ENCODE measurements at places on chromosomes 12 and 14.

DNA sequence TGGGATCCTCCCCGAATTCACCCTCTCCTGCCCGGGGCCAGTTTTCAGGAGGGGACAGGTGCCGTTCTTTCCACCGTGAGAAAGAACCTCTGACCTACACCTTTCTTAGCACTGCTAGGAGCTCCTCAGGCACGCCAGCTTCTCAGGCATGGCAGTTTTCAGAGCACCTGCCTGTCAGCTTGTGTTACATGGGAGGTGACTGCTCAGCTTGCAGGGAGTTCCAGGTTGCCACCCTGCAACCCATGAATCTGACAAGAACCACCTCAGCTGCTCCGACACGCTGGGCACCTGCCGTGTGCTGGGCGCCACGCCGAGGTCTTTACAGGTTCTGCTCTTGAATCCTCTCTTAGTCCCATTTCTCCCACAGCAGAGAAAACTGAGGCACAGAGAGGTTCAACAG is 12.9 kb downstream of the BRI3BP start:
- DNase-seq, result no peak

- no peak for DNase-seq
Measured at GRCh38 chr12:24084800-24085199, 135.3 kb upstream of the SOX5 start.

GRCh38 chr12:13602172-13602571 is 379.2 kb downstream of the GRIN2B start:
- DNase-seq, result no peak

- DNase-seq, result no peak
Measured at GRCh38 chr12:25404955-25405354, 148.1 kb downstream of the LMNTD1 start.

DNA sequence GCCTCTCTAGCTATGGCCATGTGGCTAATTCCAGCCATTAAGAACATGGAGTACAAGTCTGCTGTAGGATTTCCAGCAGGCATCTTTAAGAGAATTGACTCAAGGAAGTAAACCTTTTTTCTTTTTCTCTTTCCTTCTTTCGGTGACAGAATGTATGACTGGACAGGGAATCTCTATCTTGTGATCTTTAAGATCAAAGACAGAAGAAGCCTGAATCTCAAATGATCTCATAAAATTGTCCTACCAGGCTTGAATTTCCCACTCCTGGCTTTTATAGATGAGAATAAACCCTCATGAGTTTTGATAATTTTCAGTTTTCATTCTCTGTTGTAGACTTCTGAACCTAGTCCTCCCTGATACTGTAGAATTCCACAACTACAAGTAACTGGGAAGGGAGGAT is 11.4 kb downstream of the DUSP6 start:
- DNase-seq, result no peak

- DNase-seq, result peak; percentile 76
Measured at GRCh38 chr14:76918256-76918781, 92.1 kb downstream of the LRRC74A start.

DNA sequence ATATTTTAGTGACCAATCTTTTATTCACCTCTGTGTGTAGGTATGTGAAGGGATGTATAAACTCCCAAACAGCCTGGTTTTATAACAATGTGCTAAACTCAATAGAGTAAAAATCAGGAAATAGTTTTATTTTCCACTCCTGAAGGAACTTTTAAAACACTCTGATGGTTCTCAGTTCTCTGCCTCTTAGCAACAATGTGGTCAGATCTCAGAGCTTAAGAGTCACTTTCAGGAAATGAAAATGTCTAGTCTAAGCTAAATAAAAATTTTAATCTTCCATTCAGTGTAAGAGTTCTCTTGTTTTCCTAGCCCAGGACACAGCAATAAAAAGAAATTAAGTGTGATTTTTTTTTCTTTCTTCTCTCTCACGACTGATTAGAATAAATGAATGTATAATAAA is 718.0 kb downstream of the C12orf50 start:
- DNase-seq, result no peak

DNA sequence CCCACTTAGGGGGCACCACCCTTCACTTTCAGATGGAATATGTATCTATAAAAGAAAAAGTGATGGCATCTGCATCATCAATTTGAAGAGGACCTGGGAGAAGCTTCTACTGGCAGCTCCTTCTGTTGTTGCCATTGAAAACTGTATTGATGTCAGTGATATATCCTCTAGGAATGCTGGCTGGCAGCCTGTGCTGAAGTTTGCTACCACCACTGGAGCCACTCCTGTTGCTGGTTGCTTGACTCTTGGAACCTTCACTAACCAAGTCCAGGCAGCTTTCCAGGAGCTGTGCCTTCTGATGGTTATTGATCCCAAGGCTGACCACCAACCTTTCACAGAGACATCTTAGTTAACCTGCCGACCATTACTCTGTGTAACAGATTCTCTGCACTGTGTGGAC is 44.7 kb downstream of the RIMKLB start:
- peak; percentile 84 for DNase-seq

GRCh38 chr12:10528174-10528953 is 22.7 kb downstream of the EIF2S3B start:
- DNase-seq, result no peak

DNA sequence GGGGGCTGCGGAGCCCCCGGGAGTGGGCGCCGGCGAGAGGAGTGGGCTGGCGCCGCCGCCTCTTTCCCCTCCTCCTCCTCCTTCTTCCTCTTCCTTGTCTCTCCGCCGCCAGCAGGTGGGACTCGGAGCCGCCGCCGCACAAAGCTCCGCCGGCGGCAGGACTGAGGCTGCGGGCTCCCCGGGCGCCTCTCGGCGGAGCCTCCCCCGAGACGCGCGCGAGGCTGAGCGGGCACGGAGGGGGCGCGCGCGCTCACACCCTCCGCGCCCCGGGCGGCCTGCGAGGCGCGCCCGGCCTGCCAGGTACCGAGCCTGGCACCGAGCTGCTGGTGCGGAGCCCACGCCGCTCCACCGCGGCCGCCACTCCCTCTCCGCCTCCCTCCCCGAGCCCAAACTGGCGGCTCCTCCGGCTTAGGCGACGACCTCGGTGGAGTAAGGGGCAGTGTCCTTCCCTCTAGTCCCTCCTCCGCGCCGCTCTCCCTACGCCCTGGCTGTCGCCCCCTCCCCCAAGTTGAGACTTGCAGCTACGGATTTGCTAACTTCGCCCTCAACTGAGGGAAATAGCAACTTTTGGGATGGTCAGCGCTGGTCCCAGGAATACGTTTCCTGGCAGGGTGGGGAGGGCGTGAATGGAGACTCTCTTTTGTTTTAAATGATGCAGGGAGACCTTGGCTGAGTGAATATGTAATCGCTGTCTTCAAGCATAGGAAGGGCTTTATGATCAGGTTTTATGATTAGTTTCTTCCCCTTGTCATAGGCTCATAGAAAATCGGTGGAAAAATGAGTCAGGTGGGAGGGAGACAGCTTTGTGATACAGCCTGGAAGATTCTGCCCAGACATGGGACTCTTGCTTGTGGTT is 199.5 kb upstream of the CAND1 start:
- peak; percentile 28 for DNase-seq

GRCh38 chr12:126454581-126454980 is 1389.3 kb downstream of the AACS start:
- no peak for DNase-seq

- no peak for DNase-seq
Measured at GRCh38 chr12:119615518-119616475, 22.2 kb downstream of the TMEM233 start.

DNA sequence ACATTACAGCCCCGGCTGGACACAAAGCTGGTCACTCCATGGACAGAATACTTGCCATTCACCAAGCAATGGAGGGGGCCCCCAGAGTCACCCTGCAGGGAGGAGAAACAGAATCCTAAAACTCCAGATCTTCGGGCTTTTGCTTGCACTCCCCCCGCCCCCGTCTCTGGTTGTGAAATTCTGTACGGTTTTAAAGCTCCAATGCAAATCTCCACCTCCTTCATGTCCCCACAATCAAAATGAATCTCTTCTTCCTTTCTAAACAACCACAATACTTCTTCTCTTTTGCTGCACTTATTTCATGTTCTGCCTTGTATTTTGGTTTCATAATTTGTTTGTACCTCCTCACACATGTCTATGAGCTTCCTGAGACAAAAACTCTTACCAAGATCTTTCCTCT is 5.8 kb upstream of the BIN2 start:
- no peak for DNase-seq

- DNase-seq, result no peak
Measured at GRCh38 chr12:49091056-49091835, 3.4 kb downstream of the DHH start.

GRCh38 chr12:126106706-126107105 is 1041.5 kb downstream of the AACS start:
- DNase-seq, result no peak

GRCh38 chr14:91893007-91893406 is 25.7 kb upstream of the TC2N start:
- no peak for DNase-seq

GRCh38 chr12:78146365-78146772 is 315.7 kb downstream of the NAV3 start:
- DNase-seq, result peak; percentile 24

DNA sequence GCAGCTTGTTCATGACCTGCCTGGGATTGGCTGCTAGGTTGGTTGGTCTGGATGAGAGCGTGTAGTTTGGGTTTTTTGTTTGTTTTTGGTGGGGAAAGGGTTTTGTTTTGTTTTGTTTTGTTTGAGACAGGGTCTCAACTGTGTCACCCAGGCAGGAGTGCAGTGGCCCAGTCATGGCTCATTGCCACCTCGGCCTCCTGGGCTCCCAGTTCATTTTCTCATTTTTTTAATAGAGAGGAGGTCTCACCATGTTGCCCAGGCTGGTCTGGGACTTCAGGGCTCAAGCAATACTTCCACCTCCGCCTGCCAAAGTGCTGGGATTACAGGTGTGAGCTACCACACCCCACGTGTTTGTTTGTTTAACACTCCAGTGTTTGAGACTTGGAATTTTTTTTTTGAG is 3.8 kb downstream of the DYNC1H1 start:
- no peak for DNase-seq

GRCh38 chr12:3557116-3557697 is 66.2 kb downstream of the PRMT8 start:
- DNase-seq, result no peak

GRCh38 chr12:12719496-12719895 is 2.3 kb downstream of the CDKN1B start:
- no peak for DNase-seq

- DNase-seq, result no peak
Measured at GRCh38 chr12:117703584-117703983, 265.2 kb downstream of the KSR2 start.

GRCh38 chr12:66176105-66176900 is 6.5 kb upstream of the TMBIM4 start:
- DNase-seq, result no peak

GRCh38 chr12:2043054-2043453 is 9.7 kb upstream of the CACNA1C start:
- no peak for DNase-seq

DNA sequence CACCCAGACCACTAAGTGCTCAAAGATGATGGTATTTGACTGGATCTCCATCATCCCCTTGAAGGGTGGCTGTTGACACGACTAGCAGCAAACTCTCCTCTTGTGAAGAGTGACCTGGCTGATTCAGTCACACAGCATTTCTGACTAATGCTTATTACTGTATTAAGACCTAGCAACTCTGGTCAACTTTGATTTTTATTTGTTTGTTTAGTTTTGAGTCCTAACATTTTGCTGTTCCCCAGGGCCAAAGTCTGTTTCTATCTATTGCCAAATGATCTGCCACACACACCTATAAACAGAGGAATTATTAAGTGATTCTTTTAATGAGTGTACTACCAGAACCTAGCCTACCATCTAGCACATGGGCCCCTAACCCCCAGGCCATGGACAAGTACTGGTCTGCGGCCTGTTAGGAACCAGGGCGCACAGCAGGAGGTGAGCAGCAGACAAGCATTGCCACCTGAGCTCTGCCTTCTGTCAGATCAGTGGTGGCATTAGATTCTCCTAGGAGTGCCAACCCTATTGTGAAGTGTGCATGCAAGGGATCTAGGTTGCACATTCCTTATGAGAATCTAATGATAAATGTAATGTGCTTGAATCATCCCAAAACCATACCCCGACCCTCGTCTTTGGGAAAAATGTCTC is 120.0 kb downstream of the RPS6KA5 start:
- DNase-seq, result no peak

GRCh38 chr14:52272375-52272774 is 4.9 kb downstream of the PTGDR start:
- DNase-seq, result peak; percentile 67

GRCh38 chr14:89096946-89097345 is 272.5 kb downstream of the TTC8 start:
- DNase-seq, result no peak

- no peak for DNase-seq
Measured at GRCh38 chr14:97692084-97692483, 894.9 kb downstream of the VRK1 start.

DNA sequence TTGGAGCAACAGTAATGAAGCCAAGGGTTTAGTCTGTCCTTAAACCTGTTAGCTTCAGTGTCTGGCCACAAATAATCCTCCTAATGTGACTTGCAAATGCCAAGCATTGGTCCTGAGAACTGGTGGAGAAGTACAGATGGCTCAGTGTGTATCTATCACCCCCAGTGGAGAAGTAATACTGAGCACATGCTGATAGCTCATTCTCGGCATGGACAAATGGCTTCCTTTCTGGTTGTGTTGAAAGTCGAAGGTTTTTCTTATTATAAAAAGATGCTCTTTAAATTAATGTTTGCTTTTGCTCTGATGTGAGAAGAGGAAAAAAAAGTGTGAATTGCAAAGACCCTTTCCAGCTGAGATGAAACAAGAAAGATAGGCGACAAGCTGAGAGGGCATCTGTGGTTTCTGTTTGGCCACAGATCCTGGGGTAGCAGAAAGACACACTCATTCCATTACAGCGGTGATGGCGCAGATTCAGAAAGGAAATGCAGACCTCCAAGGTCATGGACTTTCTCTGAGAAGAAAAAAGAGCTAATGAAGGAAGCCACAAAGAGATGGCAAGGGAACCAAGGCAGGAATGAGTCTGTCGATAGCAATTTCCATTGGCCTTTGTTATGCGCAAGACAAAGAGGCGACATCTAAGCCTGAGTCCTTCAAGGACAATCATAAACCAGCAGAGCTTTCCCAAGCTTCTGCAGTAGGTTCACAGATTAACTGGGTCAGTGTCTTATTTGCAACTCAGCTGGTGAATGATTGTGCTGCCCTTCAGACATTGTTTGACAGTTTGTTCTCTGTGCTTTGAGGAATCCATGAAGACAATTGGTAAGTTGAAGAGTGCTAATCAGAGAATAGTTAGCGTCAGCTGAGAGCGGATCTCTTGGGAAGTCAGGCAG is 155.5 kb upstream of the RGS6 start:
- no peak for DNase-seq

- no peak for DNase-seq
Measured at GRCh38 chr12:117142094-117142493, 42.9 kb upstream of the TESC start.

Measured in AG20443 (cell line).